ENCODE measurements at places on chromosomes 11 and 22. TPM values are rescaled to one million over a fixed set of nuclear protein-coding genes. Genes with fewer than 3 reads are reported as not detected.

DNA sequence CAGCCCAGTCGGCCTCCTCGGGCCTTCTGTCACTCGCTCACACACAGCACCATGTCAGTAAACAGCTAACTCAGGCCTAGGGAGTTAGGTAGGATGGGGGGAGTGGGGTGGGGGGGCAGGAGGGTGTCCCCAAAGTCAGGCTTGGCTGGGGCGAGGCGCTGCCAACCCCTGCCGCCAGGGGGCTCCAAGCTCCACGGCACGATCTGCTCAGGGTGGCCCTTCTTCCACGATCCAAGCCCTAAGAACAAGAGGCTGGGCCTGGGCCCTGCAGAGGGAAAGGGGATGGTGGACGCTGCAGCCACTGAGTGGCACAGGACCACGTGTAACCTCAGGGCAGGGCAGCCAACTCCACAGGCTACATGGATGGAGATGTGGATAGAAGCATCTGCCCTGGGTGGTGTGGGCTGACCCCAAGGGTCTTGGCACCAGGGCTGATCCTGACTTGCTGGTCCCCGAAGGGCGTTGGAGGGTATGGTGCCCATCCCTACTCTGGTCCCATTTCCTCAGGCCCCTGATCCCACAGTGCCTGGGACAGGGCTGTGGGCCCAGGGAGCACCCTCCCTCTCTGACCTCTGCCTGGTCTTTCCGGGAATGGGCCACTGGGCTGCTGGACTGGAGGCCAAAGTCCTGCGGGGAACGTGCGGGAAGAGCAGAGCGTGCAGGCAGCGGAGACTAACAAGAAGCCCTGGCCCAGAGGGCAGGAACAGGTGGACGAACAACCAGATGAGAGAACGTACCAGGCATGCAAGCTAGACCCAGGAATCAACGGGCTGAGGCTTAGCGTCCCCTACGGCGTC, 29.1 kb upstream of the TXNRD2 start:
- DNase-seq = peak; percentile 79
- peaks cover 21% of the 10 kb centered on the region for H3K36me3 ChIP-seq
- no peak overlapping the region for H3K4me3 ChIP-seq
- peaks cover 18% of the 10 kb centered on the region for H3K27me3 ChIP-seq
- H3K4me1 ChIP-seq = peaks cover 22% of the 10 kb centered on the region

GRCh38 chr11:62601372-62602140, at the start of gene MTA2:
TSS of gene MTA2 (minus strand) at chr11:62601865. CDS start at chr11:62601450, 415 bp downstream.
- peak within 1 kb of the TSS; percentile 97 for H3K4me3 ChIP-seq
- peaks cover 60% of the 10 kb centered on the region for H3K36me3 ChIP-seq
- peaks cover 19% of the 10 kb centered on the region for H3K27me3 ChIP-seq

GRCh38 chr11:79067352-79067679, 373.5 kb downstream of the TENM4 start:
- no peaks in the 10 kb centered on the region for H3K36me3 ChIP-seq
- H3K27me3 ChIP-seq = peaks cover 4% of the 10 kb centered on the region
- H3K27ac ChIP-seq = no peak overlapping the region

- H3K36me3 ChIP-seq = peaks cover 3% of the 10 kb centered on the region
- peaks cover 4% of the 10 kb centered on the region for H3K27me3 ChIP-seq
- H3K4me1 ChIP-seq = peaks cover 8% of the 10 kb centered on the region
- peak overlapping the region; percentile 81 for H3K27ac ChIP-seq
Observed at GRCh38 chr11:111983187-111983986, 41.8 kb upstream of the DLAT start.

DNA sequence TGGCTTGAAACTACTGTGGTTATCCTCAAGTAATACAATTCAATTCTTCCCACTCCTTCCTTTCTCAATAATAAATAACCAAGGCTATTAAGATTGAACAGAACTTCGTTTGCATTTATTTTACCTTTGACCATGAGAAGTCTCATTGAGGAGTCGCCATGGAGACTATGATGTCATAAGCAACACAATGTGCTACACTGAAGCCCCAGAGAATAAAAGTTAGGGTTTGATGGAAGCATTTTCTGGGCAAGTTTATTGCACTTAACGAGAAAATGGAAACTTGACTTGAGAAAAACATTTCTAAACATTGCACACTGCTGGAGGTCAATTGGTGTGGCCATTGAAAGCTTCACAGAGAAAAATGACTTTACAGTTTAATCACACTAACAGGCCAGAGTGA, 121.5 kb downstream of the FAM76B start:
- peaks cover 2% of the 10 kb centered on the region for H3K27me3 ChIP-seq
- no peak for DNase-seq
- no peak overlapping the region for H3K27ac ChIP-seq
- H3K4me1 ChIP-seq = no peaks in the 10 kb centered on the region

DNA sequence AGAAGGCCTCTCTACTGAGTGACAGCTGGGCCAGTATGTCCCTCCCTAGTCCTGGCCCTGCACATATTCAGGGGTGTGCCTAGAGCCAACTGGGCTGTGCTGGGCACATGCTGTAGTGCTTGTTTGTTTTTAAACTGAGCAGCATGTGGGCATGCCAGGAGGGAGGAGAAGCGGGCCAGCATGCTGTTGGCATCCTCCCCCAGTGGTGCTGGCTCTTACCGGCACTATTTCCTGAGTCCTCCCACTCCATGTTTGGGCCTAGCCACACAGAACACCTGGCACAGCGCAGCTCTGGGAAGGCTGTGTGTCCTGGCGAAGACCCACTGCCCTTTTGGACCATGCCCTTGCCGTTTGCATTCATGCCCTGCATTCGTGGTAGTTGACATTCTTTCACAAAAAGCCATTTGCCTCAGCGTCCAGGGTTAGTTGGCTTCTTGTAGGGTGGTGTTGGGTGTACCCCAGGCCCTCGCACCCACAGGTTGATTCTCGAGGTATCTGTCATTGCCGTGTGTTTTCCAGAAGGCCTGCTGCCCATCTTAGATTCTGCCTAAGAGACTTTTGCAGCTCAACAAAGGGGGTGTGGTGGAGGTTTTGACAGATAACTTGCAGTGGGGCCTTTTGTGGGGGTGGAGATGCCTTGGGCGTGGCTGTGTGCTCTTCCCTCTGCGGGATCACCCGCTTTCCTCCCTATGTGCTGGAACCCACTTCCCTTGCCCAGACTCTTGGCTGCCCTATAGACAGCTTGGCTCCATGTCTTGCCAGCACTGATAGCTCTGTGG, 13.6 kb downstream of the DGCR8 start:
- peaks cover 7% of the 10 kb centered on the region for H3K27me3 ChIP-seq
- H3K4me3 ChIP-seq = peak overlapping the region; percentile 71
- no peak overlapping the region for H3K27ac ChIP-seq
- no peak for DNase-seq
- H3K36me3 ChIP-seq = peaks cover 75% of the 10 kb centered on the region

DNA sequence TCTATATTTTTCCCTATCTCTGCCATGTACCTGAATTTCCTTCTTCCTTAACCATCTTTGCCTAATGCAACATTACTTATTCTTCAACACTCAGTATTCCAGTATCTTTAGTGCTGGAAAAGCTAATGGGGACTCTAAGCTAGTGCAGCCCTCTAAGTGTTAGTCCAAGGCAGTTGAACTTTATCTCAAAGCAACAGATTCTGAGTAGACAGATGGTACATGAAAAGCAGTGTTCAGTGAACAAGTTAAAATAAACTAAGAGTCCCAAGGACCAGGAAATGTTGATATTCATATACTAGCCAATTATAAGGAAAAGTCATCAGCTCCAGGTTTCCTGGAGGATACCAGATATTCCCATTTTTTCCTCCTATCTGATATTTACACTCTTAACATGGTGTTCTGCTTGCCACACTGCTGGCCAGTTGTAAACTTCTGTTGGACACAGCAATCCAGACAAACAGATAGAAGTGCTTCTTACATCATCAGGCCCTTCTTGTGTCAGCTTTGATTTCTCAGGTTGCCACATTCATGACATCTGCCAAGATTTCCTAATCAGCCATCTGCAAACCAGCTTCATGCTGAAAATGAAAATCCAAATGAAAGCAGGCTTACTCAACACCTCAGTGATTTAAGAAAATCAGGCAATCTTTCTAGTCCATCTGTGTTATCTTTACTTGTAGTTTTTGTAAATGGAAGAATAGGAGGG, 255.9 kb upstream of the POU2AF2 start:
- no peak overlapping the region for H3K4me3 ChIP-seq
- DNase-seq = no peak
- H3K27me3 ChIP-seq = no peaks in the 10 kb centered on the region
- H3K4me1 ChIP-seq = no peaks in the 10 kb centered on the region
- no peak overlapping the region for H3K27ac ChIP-seq

GRCh38 chr11:12092714-12093113, 17.7 kb upstream of the MICAL2 start:
- H3K36me3 ChIP-seq = no peaks in the 10 kb centered on the region
- peaks cover 7% of the 10 kb centered on the region for H3K27me3 ChIP-seq
- no peak for DNase-seq
- peaks cover 60% of the 10 kb centered on the region for H3K4me1 ChIP-seq
- H3K4me3 ChIP-seq = no peak overlapping the region

- H3K4me1 ChIP-seq = no peaks in the 10 kb centered on the region
- DNase-seq = no peak
- peaks cover 5% of the 10 kb centered on the region for H3K27me3 ChIP-seq
- H3K4me3 ChIP-seq = no peak overlapping the region
- no peak overlapping the region for H3K27ac ChIP-seq
Observed at GRCh38 chr22:26450453-26451185, 21.6 kb downstream of the ASPHD2 start.

DNA sequence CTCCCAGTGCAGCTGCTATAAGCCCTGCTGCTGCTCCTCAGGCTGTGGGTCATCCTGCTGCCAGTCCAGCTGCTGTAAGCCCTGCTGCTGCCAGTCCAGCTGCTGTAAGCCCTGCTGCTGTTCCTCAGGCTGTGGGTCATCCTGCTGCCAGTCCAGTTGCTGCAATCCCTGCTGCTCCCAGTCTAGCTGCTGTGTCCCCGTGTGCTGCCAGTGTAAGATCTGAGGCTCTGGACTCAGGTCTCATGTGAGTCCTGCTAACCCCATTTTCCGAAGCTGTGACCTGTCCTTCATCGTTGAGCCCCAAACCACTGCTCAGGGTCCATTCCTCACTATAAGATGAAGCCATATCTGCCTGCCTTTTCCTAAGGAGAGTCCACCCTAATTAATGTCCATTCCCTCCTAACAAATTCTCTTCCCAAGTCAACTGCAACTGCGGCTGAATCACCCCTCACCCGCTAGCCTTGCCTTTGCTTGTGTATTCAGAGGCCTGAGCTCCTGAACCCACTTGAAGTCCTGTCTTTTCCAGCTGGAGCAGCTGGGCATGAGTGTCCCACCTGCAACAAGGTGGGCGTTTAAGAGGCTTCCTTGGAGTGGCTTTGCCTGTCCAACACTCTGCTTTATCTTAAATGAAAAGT, 626 bp downstream of the KRTAP5-7 start:
- peaks cover 1% of the 10 kb centered on the region for H3K27me3 ChIP-seq
- no peak for DNase-seq
- H3K4me1 ChIP-seq = peaks cover 11% of the 10 kb centered on the region
- no peaks in the 10 kb centered on the region for H3K36me3 ChIP-seq

DNA sequence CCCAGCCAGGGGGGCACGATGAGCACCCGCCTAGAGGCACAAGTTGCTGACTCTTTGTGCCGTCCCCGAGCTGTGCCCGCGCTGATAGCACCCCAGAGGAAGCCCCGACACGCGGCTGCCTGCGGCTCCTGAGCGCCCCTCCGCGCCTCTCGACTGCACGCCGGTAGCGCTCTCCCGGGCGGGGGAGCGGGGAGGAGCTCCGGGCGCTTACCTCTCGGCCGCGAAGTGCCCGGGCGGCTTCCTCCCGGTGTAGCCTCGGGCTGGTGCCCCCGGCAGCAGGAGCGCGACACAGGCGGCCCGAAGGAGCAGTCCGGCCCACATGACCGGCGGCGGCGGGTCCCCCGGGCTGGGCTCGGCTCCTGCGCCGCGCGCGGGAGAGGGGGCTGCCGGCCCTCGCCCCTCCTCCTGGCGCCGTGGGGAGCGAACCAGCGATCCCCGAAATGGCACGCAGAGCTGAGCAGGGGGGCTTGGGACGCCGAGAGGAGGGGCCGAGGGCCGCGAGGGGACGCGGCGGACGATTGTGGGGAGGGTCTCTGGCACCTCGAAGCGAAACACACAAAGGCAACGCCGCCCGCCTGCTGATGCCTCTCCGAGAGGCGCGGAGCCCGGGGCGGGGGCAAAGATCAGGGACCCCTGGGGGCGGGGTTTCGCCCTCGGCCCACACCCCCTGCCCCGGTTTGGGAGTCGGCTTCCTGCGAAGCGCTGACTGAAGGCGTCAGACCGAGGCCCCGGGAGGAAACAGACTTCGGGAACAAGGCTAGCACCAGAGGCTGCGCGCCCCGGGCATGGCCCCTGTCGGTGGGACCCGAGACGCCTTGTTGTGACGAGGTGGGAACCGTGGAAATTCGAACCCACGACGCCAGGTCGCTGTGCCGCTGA, at the start of gene VWCE:
Gene VWCE, minus strand, starts transcription at position 600 of the 879 bp plus-strand sequence. Its CDS starts 279 bp downstream, at position 321.
- peaks cover 24% of the 10 kb centered on the region for H3K27me3 ChIP-seq
- peak within 1 kb of the TSS; percentile 88 for H3K4me3 ChIP-seq
- peak; percentile 80 for DNase-seq
- H3K27ac ChIP-seq = peak within 1 kb of the TSS; percentile 62

DNA sequence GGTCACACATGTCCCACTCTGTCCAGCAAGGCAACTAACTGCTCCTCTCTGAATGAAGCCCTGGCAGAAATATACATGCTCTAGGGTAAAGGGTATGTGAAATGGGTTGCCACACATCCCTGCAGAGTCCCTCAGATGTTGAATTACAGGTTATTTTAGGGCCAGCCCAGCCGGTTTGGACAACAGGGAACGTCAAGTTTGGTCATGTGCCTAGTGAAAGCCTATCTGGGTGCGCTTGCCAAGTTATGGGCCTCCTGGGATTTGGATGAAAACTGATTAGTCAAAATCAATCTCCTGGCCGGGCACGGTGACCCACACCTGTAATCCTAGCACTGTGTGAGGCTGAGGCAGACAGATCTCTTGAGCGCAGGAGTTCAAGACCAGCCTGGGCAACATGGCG, 10.4 kb downstream of the AP1B1 start:
- H3K27ac ChIP-seq = no peak overlapping the region
- no peak for DNase-seq

Gene PHOX2A
- total RNA-seq = not detected

Gene APOL6
- 0.23 TPM for total RNA-seq

Gene OR52N1
- total RNA-seq = 13.6 TPM

Gene MS4A8
- not detected for total RNA-seq

Gene CADM1
- 65.5 TPM for total RNA-seq

Gene SLC25A17
- 18.1 TPM for total RNA-seq

Gene GDPD4
- total RNA-seq = not detected

Gene WBP2NL
- total RNA-seq = not detected

Gene RNF169
- 16.8 TPM for total RNA-seq

All from endothelial cell (in vitro differentiated cells).